Muscle of back (tissue), 13 donors: ENCODE measurements at places on chromosomes 5 and 9.

- no peak for DNase-seq
Measured at GRCh38 chr9:111605041-111605559, 5.7 kb upstream of the PTGR1 start.

- DNase-seq: no peak
Measured at GRCh38 chr5:146345578-146346366, 7.1 kb downstream of the POU4F3 start.

- no peak for DNase-seq
Measured at GRCh38 chr5:169063316-169063953, 237.5 kb downstream of the SLIT3 start.

DNA sequence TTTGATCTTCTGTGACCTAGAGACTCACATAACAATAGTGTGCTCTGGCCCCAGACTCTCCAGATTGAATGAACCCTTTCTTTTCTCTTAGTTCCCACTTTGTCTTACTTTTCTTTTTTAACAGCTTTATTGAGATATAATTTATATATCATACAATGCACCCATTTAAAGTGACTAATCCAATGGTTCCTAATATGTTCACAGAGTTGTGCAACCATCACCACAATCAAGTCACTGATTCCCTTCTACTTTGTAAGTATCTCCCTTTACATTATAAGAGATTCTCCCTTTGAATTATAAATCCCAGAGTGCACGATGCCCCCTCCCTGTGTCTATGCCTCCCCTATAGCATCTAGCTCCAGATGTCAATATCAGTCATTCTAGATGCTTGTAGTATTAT, 172.4 kb downstream of the HINT1 start:
- no peak for DNase-seq

DNA sequence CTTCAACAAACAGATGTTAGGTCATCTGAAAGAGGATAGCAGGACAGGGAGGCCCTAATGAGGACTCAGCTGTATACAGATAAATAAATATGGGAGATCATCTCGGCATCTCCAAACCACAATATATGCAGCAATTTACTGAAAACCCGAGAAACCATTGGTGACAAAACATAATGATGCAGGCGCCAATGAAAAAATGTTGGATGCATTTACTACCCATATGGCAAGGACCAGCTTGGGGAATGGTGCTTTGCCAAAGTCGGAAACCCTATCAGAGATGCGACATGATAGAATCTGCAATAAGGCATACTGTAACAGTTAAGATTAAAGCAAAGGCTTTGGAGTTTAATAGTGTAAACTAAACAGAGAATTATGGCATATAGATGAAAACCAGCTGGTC, 92.0 kb downstream of the SNCAIP start:
- DNase-seq: no peak

DNA sequence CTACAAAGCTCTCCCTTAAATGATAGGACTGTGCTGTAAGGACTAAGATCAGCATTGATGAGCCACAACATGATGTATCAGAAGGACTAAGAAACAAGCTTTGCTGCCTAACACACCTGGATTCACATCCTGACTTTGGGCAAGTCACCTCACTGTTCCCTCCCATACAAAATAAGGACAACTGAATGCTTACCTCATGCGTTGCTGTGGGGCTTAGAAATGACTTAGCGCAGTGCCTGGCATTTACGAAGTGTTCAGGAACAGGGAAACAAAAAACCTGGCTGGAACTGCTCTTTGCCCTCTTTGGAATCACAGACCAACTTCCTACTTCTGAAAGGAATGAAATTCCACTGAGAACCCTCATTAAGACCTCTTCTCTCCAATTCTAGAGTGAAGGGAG, 113.7 kb downstream of the BAAT start:
- no peak for DNase-seq

- DNase-seq: peak; percentile 80
Measured at GRCh38 chr5:141476132-141476911, 556 bp downstream of the PCDHGC3 start.

GRCh38 chr5:58944221-58944620, 361.3 kb downstream of the RAB3C start:
- DNase-seq: no peak

- DNase-seq: no peak
Measured at GRCh38 chr9:26426551-26427131, 466.0 kb downstream of the CAAP1 start.

DNA sequence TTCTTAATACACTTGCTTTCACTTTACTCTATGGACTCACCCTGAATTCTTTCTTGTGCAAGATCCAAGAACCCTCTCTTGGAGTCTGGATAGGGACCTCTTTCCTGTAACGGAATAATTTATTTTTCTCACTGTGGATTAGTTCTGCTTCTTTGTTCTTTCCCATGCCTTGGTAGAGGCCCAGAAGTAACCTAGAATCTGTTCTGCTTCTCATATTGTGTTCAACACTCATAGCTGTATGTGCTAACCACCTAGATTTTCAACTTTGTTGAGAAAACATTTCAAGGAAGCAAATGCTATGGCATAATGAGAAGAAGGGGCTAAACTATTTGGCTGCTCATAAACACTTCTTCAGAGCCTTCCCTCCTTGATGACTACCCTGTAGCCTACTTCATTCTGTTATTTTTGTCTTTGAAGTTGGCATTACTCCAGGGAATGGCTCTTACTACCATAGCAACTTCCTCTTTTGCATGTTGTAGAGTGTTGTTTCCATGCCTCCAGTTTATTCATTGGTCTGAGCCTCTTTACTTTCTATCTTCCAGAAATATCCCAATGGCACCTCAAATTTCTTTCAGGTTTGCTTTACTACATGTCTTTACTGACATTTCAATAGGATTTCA, 74.3 kb downstream of the KIAA0825 start:
- DNase-seq: peak; percentile 31

GRCh38 chr9:93294011-93294410, 110.1 kb downstream of the WNK2 start:
- DNase-seq: no peak

DNA sequence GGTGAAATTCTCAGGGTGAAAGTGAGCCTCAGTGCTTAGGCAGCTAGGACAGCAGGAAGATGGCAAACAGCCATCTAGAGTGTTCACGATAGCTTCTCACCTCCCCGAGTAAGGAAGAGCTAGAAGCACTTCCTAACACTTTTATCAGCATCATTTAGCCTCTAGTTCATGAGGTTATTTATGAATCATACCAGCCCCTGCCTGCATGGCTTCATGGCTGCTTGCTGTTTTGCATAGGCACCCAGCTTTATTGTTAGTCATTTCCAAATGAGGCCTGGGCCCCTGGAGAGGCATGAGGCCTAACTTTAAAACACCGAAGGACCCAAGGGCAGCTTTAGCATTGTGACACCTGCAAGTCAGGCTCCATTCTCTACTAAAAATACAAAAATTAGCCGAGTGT, 134.9 kb upstream of the PANK3 start:
- no peak for DNase-seq

GRCh38 chr5:117863586-117864296, 1124.6 kb downstream of the DTWD2 start:
- peak; percentile 4 for DNase-seq

DNA sequence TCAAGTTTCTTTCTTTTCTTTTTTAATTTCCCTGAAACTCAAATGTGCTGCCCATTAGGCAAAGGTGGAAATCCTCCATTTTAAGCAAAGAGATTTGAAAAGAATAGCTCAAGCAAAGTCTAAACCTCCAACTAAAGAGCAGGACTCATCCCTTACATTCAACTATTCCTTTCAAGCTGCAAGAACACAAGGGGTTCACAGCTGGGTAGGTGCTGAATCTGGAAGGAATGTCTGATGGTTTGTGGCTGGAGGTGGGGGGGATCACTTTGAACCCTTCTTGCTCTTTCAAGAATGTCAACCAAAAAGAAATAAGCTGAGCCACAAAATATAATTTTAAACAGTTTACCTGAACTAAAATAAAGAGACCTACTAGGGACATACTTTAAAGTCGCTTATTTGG, 375.7 kb upstream of the CDH10 start:
- no peak for DNase-seq

- no peak for DNase-seq
Measured at GRCh38 chr9:13268469-13268868, 11.0 kb downstream of the MPDZ start.

DNA sequence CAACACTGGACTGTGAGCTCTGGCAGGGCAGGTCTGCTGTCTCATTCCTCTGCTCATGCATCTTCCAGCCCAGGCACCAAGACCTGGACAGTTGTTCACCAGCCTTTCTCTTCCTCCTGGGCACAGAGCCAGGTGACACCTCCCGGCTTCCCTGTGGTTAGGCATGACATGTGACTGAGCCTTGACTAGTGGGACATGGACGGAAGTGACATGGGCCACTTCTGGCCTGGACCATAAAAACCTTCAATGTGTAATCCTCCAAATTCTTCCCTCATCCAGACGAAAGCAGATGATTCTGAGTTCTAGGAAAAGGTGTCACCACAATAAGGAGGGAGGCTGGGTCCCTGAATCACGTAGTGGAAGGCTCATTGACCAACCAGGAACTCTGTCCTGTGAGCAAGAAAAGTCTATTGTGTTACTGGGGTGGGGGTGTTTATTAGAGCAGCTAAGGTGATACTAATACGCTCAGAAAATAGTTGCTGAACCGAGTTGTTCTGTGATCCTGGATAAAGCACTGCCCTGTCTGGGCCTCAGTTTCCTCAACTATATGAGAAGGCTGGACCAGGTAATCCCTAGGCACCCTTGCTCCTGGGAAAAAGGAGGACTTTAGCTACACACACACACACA, 26.6 kb upstream of the CRB2 start:
- DNase-seq: no peak

- no peak for DNase-seq
Measured at GRCh38 chr5:87627363-87627762, 214.6 kb upstream of the CCNH start.

DNA sequence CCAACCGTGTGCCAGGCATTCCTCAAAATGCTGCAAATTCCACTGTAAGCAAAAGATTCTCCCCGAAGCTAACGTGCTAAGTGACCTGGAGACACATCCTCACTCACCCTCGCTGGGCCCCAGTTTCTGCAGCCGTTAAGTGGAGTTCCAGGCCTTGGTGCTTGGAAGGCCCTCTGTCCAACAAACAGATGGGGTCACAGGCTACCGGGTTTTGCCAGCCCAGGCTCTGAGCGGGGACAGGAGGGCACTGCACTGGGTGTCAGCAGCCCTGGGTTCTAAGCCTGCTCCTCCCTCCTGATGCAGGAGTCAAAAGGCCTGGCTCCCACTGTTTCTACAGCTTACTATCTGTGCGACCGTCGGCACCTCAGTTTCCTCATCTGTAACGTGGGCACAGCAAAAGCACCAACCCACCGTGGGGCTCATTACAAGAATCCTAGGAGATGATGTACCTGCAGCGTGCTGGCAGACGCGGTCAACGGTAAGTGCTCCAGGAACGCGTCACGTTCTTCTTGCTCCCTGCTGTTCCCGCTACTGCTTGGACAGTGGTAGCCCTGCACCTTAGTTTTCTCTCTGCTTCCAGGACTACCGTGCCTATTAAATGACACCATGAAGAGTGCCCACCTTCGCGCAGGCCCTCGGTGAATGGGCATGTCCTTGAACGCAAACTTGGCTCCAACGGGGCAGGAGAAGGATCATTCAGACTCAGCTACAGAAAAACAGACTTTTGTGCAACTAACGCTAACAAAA, 84.8 kb downstream of the ADAMTS2 start:
- no peak for DNase-seq

- DNase-seq: no peak
Measured at GRCh38 chr9:112858625-112859147, 32.0 kb downstream of the SLC46A2 start.

DNA sequence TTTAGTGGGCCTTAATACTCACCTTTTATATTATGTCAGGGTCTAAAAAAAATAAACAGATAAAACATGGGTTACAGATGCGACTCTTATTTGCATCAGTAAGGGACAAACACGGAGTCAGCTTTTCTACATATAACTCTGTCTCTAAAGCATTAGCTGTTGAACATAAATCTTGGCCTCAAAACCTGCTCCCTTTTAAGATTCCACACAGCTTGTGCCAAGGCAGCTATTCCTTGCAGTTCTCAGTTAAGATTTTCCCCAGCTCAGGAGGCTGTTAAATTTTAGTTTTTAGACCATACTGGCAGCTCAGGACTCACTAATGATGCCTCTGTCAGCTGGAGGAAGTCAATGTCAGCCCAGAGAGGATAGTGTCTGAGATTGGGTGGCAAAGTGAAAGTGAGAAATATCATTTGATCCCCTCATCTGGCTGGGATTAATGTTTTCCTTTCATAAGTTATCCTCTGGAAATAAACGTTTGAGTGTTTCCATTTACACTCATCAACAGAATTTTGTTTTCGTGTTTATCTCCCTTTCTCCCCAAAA, 287.5 kb downstream of the ELAVL2 start:
- peak; percentile 40 for DNase-seq

DNA sequence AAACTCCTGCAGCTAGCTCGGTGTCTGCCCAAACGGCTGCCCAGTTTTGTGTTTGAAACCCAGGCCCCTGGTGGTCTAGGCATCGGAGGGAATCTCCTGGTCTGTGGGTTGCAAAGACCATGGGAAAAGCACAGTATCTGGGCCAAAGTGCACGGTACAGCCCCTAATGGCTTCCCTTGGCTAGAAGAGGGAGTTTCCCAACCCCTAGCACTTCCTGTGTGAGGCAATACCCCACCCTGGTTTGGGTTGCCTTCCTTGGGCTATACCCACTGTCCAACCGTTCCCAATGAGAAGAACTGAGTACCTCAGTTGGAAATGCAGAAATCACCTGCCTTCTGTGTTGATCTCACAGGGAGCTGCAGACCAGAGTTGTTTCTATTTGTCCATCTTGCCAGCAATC, 41.8 kb downstream of the CAVIN4 start:
- no peak for DNase-seq

DNA sequence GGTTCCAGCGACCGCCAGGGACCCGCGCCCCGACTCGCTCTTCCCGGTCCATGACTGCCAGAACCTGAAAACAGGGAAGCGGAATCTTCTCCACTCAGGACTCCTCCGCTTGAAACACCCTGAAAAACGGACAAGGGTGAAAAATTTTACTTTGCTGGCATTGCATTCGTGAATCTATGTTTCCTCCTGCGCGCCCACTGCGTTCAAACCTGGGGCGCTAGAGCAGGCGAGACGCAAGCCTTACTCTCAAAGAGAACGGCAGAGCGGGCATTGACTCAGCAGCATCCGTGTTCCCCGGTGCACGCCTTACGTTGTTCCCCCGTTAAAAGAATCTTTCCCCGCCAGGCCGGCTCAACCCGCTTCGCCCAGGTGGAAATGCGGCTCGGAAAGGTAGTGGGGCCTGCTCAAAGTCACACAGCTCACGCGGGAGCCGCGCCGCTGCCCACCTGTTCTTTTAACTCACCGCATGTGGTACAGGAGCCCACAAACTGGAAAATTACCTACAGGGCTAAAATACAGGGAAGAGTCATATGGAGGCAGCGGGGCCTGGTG, 999 bp upstream of the DRD1 start:
- DNase-seq: no peak

GRCh38 chr9:124248960-124249359, 8.8 kb upstream of the NEK6 start:
- DNase-seq: no peak

DNA sequence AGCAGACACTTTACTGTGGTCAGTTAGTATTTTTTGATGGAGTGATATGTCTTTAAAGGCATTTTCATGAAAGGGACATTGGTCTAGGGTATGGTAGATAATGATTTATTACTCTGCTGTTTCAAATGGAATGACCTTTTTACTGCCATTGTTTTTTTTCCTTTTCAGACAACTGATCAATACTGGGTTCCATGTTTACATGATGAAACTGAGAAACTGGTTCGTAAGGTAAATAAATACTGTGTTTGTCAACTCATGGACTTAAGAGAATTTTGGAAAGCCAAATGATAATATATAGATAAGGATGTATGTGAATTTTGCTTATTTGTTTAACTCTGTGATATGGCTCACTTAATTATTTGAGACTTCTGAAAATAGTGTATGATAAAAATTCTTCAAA, 35.5 kb downstream of the VPS13A start:
- DNase-seq: no peak

- DNase-seq: peak; percentile 80
Measured at GRCh38 chr5:143837306-143837848, 25.4 kb downstream of the HMHB1 start.
